ENCODE measurements at places on chromosomes 1 and 21.

GRCh38 chr1:64470665-64471217, 812 bp downstream of the CACHD1 start:
- DNase-seq = no peak

DNA sequence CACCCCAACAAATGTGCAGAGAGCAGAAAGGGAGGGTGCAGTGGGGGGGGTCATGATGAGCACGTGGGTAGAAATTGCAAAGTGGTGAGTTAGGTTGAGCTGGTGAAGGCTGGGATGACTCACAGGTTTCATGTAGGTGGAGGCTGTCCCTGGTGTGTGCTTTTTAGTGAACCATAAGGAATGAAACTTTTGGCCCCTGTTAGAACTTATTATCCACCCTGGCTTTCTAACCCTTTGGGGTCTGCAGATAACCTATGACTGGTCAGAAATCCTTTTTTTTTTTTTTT, 46.9 kb downstream of the DOP1B start:
- DNase-seq = peak; percentile 16

GRCh38 chr1:211619033-211619996, 40.4 kb upstream of the SLC30A1 start:
- DNase-seq = no peak

- DNase-seq = no peak
These were observed 49.5 kb downstream of the SSBP3 start for GRCh38 chr1:54356680-54357147.

DNA sequence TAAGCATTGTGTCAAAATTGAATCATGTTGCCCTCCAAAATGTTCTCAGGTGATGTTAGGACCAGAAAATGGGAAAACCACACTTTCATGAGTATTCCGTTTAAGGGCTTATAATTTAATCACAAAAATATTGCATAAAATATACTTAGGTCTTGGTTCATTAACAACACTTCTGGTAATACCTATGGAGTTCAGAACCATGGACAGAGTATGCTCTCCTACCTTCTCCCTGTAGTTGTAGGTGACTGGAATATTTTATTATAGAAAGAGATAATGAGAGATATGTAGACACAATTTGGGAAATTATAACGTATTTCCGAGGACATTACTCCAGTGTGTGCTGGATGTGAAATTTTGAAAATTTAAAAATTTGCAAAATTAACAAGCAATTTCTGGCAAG, 232.5 kb downstream of the NCAM2 start:
- no peak for DNase-seq

DNA sequence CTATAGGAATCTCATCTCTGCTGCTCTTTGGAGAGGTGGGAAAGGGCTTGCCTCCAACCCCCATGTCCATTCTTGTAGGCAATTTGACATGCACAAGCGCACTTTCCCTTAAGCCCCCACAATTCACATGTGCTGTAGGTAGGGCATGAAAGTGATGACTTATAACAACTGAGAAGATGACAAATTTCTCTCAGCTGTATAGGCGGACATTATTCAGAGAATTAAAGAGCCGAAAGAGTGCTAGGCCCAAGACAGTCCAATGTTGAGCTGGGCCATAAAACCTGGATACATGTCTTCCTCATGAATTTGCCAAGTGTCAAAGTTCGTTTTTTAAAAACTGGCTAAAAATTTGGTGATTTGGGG, 106.3 kb upstream of the LYPLAL1 start:
- DNase-seq = no peak

DNA sequence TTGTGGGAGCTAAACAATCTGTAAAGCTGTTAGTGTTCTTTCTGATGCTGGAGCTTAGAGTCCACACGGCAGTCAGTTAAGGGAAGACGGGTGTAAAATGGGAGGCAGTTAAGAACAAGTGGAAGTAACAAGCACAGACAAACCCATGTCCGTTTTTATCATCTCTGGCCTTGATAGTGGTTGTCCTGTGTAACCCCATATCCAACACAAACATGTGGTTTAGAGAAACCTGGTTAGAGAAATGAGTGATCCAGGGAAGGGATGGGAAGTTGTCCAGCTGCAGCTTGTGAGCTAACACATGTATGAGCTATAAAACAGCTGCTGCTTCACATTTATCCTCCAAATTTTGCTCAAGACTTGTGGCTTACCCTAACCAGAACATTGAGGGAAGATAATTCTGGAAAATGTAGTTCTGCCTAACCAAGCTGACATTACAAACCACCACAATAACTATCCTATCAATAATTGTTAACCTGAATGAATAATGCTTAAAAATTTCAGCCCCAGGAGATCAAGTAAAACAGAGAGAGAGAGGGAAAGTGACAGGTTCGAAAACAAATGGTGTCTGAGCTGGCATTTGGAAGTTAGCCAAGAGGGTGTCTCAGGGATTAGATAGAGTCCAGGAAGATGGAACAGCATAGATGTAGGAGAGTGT, 10.6 kb upstream of the C1orf162 start:
- DNase-seq = no peak

GRCh38 chr1:954927-955326, 4.1 kb downstream of the NOC2L start:
- DNase-seq = no peak

DNA sequence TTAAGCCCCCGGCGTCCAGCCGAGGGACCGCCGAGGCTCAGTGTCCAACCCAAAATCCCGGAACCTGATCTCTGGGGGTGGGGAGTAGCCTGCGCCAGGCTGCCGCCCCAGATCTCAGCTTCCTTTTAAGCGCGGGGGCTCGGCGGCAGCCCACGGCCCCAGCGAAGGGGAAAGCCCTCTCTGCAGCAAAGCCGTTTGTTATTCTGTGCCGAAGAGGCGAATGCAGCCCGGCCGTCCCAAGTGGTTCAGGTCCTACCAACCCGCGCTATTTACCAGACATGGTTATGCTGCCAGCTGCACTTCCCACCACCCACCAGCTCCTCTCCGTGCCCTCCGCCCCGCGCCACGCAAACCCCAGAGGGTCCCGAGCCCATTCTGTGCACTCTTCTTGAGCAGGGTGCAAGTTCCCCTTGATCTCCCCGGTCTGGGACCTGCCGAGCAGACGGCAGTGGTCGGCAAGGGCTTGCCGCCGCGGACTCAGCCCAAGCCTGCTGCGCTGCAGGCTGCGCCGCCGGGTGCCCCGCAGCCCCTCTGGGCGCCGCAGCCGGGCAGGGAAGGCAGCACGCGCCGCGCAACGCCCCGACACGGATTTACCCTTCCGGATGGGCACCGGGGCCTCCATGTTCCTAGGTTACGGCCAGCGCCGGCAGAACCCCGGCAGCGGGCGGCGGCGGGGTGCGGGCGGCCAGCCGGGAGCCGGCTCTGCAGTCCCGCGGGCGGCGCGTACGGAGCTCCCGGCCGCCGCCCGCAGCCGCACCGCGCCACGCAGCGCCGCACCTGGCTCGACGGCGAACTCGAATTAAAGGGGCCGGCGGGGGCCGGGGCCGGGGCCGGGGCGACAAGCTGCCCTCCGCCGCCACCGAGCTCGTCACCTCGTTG, 738 bp upstream of the KCNA2 start:
- no peak for DNase-seq

- no peak for DNase-seq
These were observed 4.3 kb upstream of the CCN1 start for GRCh38 chr1:85576266-85576641.

- no peak for DNase-seq
These were observed 17.0 kb downstream of the PCNT start for GRCh38 chr21:46340998-46341397.

- no peak for DNase-seq
These were observed 10.8 kb downstream of the OPRD1 start for GRCh38 chr1:28822799-28823198.

DNA sequence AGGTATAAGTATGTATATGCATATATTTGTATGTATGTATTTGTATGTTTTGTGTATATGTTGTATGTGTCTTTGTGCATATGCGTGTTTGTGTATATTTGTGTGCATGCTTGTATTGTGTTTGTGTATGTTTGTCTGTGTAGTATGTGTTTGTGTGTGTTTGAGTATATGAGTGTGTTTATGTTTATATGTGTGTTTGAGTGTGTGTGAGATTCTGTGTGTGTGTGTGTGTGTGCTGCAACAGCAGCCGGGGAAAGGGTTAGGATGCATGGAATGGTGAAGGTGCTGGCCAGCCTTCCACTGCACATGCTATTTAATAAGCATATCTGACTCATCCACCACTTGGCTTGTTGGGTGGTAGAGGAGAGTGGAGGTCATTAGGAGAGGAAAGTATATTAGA, 46.6 kb upstream of the RAB4A start:
- no peak for DNase-seq

DNA sequence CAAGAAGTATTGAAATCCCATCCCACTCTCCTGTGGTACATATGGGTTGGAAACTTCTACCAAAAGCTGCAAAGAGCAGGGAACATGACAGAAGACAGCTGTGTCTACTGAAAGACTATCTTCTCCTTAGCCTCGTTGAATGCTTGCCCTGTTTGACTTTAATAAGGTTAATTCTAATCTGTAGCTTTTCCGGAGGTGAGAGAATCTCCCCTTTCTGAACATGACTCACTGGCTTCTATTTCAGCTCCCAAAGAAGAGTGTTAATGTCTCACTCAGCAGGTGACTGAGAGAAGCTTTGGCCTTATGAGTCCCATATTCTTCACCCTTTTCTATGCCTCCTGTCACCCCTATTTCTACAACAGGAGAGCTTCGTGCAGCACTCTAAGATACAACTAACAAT, 88.3 kb downstream of the HHIPL2 start:
- DNase-seq = no peak

DNA sequence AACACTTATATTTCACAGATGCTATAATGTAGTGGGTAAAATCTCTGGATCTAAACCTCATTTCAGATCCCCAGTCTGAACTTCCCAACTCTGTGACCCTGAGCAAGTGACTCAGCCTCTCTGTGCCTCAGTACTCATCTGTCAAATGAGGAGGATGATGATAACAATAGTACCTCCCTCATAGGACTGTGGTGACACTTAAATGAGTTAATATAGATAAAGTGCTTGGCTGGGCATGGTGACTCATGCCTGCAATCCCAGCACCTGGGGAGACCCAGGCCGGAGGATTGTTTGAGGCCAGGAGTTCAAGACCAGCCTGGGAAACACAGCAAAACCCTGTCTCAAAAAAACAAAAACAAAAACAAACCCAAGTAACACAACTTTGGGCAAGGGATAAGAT, 4.7 kb upstream of the ECE1 start:
- no peak for DNase-seq

DNA sequence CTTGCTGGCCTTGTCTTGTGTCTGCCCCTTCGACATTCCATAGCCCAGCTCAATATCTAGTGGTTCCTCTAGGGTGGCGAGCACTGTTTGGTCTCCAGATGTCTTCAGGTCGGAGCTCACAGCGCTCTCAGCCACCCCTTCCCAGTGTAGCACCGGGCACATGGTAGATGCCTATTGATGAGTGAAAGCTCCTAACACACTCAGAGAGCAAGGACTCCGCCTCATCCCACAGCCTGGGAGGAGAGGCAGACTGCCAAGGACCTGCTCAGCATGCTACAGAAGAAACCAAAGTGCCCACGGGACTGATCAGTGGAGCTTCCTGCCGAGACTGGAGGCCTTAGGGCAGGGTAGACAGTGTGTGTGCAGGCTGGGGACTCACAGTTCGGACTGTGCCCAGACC, 10.9 kb downstream of the PCSK9 start:
- DNase-seq = no peak

DNA sequence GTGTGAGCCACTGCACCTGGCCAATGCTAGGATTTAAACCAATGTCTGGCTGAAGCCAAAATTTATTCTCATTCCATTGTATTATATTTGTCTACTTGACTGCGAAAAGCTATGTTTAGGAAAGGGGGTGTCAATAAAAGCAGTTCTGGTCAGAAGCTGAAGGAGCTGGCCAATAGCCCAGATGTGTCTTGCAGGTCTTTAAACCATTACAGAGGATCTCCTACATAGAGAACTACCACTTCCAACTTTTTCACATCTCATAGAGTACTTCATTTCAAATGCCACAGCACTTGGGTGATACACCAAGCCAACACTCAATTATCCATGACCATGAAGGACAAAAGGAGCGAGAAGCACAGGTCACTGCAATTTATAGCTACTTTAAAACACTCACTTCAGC, 2.5 kb downstream of the SYT11 start:
- no peak for DNase-seq

GRCh38 chr1:207822602-207823451, 71.0 kb downstream of the CD46 start:
- peak; percentile 40 for DNase-seq

- no peak for DNase-seq
These were observed 35.4 kb downstream of the CHRM3 start for GRCh38 chr1:239421811-239422210.

Data from stimulated activated CD4-positive, alpha-beta T cell treated with anti-CD3 and anti-CD28 coated beads, Interleukin-1b, Interleukin-23, amount 100 ng/mL, for 1 hour (primary cell).